ENCODE measurements at places on chromosomes 6 and 20.

DNA sequence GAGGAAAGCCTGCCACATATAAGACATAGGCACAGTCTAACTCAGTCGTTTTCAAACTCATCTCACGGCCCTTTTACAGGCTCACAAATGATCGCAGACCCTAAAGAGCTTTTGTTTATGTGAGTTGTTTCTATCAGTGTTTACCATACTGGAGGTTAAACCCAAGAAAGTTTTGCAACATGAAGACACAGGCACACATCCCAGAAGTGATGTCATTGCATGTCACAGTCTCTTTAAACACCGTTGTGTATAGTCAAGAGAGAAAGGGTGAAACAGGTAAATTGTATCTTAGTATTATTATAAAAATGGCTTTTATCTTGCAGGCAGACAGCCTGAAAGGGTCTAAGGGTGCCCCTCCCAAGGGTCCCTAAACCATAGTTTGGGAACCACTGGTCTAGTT is 96.7 kb downstream of the BACH2 start:
- no peak for DNase-seq

DNA sequence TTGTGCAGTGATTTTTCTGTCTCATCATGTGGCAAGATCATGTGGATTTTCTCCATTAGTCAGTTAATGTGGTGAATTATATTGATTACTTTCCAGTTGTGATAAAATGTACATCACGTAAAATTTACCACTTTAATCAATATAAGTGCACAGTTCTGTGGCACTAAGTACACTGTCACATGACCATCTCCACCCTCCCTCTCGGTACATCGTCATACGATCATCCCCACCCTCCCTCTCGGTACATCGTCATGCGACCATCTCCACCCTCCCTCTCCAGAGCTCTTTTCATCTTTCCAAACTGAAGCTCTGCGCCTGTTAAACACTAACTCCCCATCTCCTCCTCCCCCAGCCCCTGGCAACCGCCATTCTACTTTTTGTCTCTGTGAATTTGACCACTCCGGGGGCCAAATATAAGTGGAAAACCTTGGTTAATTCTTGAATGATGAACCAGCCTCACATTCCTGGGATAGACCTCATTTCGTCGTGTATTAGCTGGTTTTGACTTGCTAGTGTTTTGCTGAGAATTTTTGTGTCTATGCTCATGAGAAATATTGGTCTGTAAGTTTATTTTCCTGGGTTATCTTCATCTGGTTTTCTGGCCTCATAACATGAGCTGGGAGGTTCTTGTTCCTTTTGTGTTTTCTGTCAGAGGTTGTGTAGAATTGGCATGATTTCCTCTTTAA is 10.8 kb downstream of the NTSR1 start:
- no peak for DNase-seq

- DNase-seq: no peak
Measured at GRCh38 chr6:89997456-89998445, 103.5 kb downstream of the GJA10 start.

GRCh38 chr20:10653599-10654249 is 20.1 kb downstream of the JAG1 start:
- DNase-seq: no peak

- DNase-seq: no peak
Measured at GRCh38 chr20:19253916-19254820, 41.7 kb downstream of the SLC24A3 start.

- DNase-seq: no peak
Measured at GRCh38 chr20:49431329-49431728, 51.1 kb downstream of the KCNB1 start.

DNA sequence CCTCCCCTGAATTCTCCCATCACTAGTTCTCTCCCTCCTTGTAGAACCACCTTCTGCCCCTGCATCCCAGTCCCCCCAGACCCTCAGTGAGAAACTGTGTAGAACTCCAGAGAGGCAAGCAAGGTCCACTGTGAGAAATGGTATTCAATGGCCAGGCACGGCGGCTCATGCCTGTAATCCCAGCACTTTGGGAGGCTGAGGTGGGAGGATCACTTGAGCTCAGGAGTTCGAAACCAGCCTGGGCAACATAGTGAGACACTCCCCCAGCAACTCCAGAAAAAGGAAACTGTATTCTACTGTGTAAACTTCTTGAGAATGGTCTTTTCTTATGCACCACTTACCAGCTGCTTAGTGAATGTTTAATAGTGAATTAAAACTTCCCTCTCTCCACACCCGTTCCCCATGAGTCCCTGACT is 8.2 kb upstream of the CD83 start:
- DNase-seq: no peak

GRCh38 chr6:30885481-30885998 is 1.2 kb downstream of the DDR1 start:
- no peak for DNase-seq

DNA sequence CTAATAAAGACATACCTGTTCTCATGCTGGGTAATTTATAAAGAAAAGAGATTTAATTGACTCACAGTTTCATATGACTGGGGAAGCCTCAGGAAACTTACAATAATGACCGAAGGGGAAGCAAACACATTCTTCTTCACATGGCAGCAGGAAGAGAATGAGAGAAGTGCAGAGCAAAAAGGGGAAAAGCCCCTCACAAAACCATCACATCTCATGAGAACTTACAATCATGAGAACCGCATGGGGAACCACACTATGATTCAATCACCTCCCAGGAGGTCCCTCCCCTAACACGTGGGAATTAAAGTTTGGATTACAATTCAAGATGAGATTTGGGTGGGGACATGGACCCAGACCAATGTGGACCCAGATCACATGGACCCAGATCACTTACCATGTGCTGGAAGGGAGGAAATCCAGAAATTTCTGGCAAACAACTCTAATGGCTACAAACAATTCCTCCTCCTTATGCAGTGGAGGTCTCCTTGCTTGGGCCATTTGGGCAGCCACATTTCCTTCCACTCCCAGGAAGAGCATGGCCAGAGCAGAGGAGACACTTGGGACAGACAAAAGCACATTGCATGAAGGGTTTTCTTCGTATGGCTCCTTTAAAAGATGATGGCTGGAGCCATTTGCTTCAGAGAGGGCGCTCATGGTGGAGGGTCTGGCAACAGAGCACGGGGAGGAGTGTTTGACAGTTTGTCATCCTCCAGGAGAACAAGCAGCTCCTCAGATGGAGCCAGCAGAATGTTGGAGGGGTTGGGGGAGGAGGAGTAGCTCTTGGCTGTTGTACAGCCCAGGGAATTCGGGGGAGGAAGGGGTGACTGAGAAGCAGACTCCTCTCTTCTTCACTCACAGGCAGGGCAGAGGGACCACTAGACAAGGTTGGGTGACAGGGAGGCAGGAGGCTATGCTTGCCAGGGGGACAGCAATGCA is 30.4 kb downstream of the SERPINB9 start:
- no peak for DNase-seq

- DNase-seq: no peak
Measured at GRCh38 chr6:125066964-125067363, 86.6 kb upstream of the TPD52L1 start.

- no peak for DNase-seq
Measured at GRCh38 chr6:6518631-6519427, 69.7 kb upstream of the LY86 start.

GRCh38 chr6:35305117-35305516 is 7.5 kb downstream of the DEF6 start:
- no peak for DNase-seq

GRCh38 chr6:90421666-90422065 is 125.0 kb upstream of the BACH2 start:
- no peak for DNase-seq

- DNase-seq: no peak
Measured at GRCh38 chr6:165963750-165964149, 203.9 kb downstream of the TBXT start.

GRCh38 chr6:156731396-156731795 is 45.8 kb upstream of the ARID1B start:
- no peak for DNase-seq

- no peak for DNase-seq
Measured at GRCh38 chr20:53922901-53923314, 147.5 kb downstream of the BCAS1 start.

- DNase-seq: no peak
Measured at GRCh38 chr6:138592749-138593123, 93.4 kb upstream of the NHSL1 start.

GRCh38 chr20:23147964-23148730 is 62.0 kb upstream of the CD93 start:
- DNase-seq: no peak

DNA sequence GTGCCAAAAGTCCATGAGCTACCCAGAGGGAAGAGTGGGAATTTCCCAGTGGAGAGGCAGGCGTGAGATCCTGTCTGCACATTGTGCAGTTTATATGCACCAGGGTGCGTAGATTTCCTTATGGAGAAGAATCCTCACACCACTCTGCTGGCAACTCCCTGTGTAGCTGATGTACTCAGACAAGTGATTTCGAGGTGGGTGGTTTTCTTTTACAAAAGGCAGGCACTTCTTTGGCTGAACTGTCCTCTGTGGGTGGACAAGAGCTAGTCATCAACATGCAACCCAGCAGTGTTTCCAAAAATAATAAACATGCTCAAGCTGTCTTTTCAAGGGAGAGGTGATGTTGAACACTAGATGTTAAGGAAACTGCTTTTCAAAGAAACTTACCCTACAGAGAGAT is 121.7 kb upstream of the NXT1 start:
- DNase-seq: no peak

DNA sequence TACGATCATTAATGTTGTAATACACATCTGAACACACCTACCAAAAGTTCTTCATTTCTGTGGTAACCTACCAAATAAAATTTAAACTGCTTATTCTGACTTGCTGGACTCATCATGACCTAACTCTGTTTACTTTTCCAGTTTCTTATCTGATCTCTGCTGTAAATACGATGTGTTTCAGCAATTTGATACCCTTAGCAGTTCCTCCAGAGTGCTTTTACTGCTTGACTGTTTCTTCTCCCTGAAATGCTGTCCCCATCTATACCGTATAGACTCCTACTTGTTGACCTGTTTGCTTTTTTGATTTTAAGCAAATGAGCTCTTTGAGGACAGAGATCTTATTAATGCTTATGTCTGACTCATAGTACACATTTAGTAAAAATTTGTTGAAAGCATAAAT is 119.5 kb downstream of the SCAF8 start:
- no peak for DNase-seq

DNA sequence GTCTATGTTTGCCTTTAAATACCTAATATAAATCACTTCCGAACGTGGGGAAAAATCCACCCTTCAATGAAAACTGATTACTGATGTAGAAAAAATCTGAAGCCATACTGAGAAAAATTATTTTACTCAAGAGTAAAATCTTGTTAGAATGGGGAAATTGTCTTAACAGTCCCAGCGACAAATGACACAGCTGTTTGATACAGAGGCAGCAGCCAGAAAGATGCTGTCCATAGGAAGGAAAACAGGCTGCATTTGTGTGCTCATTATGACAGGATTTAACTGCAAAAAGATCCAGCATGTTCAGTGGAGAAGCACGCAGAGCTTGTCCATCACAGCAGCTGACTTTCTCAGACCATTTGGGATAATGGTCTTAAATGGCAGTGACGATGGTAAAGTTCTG is 443.0 kb downstream of the TFAP2B start:
- no peak for DNase-seq

DNA sequence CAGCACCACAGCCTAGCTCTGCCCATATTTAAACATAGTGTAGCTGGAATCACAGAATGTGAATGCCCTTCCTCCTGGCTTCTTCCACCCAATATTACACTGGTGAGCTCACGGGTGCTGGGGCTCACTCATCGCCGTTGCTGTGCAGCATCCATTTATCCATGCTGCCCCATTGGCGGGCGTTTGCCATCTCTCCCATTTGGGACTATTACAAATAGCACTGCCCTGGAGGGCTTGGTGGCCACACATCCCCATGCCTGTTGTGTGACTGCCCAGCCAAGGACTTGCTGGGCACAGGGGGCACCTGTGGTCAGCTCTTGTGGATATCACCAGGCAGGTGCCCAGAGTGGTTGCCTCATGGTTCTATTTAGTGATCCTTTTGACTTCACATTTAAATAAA is 54.5 kb upstream of the ENTPD6 start:
- DNase-seq: no peak

DNA sequence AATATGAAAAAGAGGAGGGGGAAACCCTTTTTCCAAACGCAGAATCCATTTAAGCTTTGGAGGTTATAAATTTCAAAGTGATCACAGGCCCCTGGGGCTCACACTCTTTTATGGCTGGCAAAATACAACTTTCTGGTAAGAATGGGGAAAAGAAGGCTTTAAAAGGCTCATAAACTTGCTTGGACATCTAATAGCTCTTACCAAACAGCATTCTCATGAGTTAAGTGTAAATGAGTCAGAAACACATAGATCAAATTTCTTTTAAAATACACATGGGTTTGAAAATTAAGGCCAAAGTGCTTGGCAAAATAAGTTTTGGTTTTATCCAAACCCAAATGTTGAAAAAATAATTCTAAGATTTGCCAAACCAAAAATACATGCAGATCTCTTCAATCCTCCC is 154.6 kb downstream of the SOBP start:
- no peak for DNase-seq

GRCh38 chr6:154598399-154598798 is 87.9 kb upstream of the CNKSR3 start:
- DNase-seq: no peak

GRCh38 chr20:63738687-63739129 is 868 bp upstream of the SLC2A4RG start:
- peak; percentile 34 for DNase-seq

DNA sequence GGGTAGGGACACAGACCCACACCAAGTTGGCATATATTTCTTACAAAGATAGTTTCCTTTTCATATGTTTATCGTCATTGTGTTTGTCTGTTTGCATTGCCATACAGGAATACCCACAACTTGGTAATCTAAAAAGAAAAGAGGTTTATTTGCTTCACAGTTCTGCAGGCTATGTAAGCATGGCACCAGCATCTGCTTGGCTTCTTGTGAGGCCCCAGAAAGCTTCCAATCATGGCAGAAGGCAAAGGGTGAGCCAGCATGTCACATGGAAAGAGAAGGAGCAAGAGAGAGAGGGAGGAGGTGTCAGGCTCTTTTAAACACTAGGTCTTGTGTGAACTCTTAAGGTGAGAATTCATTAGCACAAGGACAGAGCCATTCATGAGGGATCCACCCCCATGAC is 52.5 kb downstream of the CCN2 start:
- no peak for DNase-seq

DNA sequence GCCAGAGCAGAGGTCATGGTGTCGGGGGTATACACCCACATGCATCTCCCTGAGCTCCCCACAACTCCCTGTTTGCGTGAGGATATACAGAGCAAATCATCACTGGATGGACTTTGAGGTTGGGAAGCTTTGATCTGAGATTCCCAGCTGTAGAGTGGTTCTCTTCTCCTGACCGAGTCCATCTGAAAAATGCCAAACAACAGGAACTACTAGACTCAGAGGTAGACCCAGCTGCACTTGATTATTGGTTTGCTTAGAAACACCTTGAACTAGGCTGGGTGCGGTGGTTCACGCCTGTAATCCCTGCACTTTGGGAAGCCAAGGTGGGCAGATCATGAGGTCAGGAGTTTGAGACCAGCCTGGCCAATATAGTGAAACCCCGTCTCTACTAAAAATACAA is 125.0 kb downstream of the UNC5CL start:
- no peak for DNase-seq

DNA sequence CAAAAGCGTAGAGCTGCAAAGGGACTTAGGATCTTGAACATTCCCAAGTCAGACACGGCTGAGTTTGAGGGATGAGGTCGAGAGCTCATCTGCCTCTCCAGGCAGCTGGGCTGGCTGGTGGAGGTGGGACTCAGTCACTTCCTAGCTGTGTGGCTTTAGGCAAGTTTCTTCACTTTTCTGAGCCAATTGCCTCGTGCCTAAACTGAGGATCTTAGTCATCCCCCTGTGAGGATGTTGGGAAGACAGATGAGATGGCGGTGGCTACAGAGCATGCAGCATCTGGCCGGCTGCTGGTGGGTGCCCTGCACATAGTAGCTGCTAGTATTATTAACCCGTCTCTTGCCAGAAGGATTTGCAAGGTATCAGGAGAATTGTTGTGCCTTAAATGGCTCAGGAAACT is 27.5 kb downstream of the TFAP2C start:
- DNase-seq: no peak

All from T-helper 9 cell (primary cell).